ENCODE measurements at places on chromosomes 3 and 15.

DNA sequence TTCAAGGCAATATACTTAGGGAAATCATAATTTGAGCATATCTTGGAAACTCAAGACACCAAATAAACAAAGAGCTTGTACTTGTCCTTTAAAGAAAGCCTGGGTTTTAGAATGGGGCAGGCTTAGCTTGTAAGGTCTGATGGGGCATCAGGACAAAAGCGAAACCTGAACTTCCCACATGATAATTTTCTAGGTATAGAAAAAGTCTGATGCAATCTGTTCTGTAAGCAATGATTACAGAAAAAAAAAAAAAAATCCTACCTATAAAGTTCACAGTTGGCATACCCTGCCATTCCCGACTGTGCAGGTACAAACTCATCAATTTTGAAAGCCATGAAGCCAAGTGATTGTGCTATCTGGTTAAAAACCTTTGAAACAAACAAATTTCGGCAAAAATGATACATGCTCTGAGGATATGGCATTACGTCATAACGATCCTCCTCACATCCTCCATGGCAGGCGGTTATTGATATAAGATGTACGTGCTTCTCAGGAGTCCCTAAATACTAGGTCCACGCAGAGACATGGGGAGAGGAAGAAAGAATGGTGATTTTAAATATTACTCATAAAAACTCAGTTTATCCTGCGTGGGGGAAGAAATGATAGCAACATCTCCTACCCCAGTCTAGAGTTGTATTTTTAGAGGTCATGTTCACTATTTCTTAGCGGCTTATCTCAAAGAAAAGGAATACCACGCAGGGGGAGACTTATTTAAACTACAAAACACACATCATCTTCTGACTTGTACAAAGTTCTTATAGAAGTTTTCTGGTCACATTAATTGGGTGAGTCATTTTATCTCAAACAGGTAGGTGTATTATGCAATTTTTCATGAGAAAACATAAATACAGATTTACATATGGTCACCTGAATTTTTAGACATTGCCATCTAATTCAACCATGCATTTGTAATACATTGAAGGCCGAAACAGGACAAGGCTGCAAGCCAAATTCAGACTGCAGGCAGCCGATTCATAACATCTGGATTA lies 27.0 kb downstream of the MB21D2 start:
- no peak for DNase-seq

DNA sequence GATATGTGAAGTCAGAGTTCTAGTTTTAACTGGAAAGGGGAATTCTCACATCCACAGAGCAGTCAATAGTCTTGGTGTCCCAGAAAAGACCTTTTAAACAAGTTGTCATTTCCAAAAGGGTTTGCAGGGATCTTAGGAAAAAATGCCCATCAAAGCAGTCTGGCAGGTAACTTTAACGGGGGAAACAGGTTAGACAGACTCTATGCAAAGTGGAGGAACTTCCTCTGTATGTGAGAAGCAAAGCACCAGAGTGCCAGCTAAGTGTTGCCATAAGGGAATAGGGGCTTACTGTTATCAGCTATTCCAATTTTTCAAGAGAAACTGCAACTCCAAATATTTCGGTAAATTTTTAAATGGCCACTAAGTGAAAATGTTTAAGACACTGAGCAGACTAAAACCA lies 307.9 kb upstream of the MDFIC2 start:
- DNase-seq = no peak

DNA sequence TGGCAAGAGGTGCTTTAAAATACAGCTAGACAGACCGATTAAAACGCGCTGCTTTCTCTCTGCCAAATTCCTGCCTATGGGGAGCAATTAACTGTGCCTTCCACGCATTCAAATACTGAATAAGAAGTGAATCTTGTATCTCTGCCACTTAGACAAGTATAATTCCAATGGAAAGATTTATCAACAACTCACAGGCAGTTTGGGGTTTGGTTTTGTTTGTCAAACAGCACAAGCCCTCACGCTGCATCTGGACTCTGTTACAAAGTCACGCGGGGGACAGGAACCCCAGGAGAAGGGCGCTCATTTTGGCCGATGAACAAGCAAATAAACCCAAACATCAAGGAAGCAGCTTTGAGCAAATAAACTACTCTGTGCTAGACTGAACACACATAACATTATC lies 61.8 kb upstream of the TMCO5A start:
- no peak for DNase-seq

- DNase-seq = no peak
Measured at GRCh38 chr15:92904722-92905571, 4.8 kb downstream of the CHD2 start.

DNA sequence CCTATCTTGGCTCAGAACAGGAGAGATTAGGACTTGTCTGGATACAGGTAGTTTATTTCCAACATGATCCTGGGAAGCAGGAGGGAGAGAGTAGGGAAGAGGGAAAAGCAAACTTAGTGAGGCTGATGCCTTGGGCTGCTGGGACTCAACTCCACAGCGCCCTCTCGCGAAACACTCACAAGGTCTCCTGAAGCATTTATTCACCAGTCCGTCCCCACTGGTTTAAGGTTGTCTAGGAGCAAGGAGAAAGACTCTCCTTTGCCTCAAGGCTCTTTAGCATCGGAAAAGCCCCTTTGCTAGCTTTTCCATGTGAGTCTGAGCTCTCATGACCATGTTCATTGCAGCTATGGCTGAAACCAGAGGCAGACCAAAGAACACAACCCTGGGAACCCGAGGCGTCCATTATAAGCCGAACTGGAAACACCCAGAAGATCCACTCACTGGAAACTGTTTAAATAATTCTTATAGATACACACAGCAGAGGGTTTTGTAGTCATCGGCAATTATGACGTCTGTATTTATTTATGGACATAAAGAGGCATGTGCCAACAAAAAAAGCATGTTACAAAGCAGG lies 244.5 kb downstream of the CD47 start:
- peak; percentile 57 for DNase-seq

DNA sequence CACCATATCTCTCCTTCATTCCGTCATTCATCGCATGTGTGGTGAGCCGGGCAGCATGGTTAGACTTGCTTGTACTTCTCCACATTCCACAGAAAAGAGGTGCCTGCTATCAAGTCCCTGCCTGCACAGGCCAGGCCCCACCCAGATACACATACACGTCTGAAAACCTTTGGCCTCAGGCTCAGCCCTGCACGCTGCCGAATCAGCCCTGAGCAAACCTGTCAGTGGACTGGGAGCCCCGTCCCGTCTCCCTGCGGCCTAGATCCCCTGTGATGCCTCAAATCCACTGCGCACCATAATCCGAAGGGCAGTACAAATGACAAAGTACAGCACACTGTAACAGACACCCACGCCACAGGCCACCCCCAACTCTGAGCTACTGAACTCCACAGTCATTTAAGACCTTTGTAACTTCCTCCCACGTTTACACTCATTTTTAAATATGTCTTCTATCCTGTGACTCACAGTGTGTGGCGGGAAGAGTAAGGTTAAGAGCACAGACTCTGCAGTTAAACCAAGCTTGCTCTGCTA lies 67.1 kb downstream of the MB21D2 start:
- no peak for DNase-seq

GRCh38 chr3:195239121-195239520 lies 31.8 kb downstream of the XXYLT1 start:
- DNase-seq = no peak

- no peak for DNase-seq
Measured at GRCh38 chr3:139557041-139557440, 17.5 kb upstream of the RBP1 start.

DNA sequence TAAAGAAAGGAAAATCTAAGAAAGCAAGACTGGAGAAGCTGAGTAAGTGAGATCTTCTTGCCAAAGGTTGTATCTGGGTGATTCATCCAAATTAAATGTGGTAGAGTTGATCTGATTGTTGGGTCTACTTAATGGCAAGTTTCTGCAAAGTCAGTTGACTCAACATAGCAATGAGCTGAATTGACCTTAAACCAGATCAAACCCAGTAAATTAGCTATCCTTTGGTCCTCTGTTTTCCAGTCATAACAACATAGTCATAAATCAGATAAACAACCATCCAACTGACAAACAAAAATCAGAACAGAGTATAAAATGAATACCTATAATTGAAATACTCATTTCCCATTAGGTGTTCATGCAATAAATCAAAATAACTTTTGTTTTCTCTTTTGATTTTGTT lies 142.6 kb upstream of the CFAP20DC start:
- DNase-seq = no peak

- no peak for DNase-seq
Measured at GRCh38 chr15:66878761-66879160, 176.7 kb downstream of the SMAD6 start.

DNA sequence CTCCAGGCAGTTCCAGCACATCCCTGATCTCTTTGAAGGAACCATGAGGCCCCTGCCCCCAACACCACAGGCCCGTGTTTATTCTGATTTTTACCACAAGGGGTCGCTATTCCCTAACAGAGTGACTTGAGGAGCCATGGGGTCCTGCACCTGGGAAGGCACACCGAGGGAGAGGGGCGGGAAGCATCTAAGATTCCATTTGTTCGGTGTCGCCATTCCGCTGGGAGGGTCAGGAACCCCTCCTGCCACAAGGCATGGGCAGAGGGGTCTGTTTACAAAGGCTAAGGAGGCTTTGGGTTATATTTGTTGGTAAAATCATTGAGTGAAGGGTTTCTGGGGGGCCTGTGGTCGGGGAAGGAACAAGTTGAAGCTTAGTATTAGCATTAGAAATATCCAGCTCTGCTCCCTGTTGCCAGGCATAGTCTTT lies 77.1 kb downstream of the WDR76 start:
- no peak for DNase-seq

GRCh38 chr15:55796321-55796965 lies 53.5 kb upstream of the PRTG start:
- no peak for DNase-seq

DNA sequence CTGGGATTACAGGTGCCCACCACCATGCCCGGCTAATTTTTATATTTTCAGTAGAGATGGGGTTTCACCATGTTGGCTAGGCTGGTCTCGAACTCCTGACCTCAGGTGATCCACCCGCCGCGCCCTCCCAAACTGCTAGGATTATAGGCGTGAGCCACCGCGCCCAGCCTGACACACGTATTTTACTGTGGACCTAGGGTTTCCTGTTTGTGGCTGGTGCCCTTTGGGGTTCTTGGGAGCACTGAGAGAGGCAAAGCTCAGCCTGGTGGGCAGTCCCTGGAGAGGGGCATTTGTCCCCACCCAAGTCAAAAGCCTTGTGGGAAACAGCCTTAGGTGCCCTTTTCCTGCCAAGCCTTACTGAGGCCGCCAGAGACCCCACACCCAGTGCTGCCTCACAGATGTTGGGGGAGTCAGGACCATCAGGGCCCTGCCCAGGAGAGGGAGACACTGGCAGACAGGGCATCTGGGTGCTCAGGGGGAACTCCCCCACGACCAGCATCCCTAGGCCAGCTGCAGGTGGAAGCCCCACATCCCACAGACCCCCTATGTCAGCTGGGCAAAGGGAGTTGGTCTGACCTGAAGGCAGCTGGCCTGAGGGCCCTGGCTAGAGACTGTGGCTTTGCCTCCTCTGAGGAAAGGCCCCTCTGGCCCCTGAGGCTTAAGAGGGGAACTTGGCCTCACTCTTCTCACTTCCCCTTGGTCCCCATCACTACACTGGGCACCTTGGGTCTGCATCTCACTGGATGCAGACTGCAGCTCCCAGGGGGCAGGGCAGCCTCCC lies 35.1 kb downstream of the DNAH1 start:
- no peak for DNase-seq

DNA sequence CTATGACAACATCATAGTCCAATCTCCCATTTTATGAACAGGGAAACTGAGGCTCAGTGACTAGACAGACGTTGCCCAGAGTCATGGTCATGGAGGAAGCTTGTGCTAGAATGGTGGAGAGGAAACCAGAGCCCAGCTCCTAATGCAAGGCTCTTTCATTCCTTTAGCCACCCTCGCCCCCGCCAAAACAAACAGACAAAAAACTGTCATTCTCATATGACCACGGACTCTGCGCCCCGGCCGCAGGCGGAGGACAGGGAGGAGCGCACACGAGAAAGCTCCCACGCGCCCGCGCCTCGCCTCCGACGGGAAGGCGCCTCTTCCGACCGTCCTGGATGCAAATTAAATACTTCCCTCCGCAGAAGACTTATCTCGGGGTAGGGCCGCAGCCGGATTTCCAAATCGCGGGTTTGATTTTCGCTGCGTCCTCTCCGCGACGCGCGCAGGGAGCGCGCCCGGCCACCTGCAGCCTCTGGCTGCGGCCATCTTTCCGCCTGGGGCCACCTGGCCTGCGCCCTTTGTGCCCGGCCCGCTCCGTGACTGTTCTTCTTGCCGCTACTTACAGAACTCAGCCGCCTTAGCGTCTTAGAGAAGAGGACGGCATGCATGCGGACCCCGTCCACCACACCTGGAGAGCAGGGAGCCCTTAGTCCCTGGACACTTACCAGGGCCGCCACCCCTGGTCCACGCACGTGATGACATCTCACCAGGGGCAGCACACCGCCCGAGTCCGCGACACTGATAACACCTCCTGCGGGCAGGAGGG lies 670 bp upstream of the ATP13A3 start:
- no peak for DNase-seq

- DNase-seq = no peak
Measured at GRCh38 chr3:106333911-106334618, 465.3 kb upstream of the CBLB start.

- DNase-seq = no peak
Measured at GRCh38 chr15:74857082-74857655, 14.2 kb upstream of the ULK3 start.

GRCh38 chr3:171018156-171018935 lies 8.2 kb downstream of the SLC2A2 start:
- DNase-seq = no peak

DNA sequence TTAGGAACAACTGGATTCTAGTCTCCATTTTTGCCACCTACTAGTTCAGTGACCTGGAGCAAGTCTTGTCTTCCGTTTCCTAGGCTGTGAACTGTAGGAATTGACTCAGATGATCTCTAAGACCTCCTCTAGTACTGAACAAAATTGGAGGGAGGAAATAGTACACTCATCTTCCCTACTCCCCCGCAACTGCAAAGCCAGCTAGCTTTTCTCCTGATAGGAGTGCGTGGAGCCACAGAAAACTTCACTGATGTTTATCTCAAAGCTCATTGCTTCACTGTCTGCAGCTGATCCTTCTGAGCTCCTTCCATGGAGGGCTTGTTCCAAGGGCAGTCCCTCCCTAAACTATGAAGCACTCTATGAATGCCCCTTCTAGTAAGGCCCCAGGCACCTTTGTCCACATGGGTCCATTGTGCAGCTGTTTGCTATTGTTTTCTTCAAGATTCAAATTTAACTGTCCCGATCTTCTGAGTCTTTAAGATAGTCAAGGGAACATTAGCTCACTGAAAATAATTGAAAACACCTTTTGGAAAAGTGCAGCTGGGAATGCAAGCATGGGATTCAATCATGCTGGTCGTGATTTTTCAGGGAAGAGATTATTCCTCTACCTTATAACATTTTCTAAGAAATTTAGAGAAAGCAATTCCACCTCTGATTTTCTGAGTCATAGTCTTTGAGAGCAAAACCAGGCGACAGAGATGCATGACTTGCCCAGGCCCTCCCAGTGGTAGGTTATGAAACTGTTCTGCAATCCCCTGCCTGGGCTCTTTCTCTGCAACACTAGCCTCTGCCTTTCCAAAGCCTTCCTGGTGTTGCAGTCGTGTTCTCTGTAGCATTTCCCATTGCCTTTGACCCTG lies 24.3 kb downstream of the FILIP1L start:
- no peak for DNase-seq
